ENCODE measurements at places on chromosomes 11 and 22.

DNA sequence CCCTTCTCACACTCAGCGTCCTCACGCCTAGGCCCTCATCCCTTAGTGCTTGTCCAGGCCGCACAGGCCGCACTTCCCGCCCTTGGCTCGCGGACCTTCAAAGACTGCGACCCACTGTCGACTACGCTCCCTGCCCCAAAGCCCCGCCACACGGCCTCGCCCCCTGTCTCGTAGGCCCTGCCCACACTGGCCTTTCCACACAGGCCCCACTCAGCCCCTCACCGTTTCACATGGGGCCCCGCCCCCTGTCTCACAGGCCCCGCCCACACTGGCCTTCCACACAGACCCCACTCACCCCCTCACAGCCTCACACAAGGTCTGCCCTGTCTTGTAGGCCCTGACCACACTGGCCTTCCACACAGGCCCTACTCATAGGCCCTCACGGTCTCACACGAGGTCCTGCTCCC lies 11.0 kb downstream of the NRXN2 start:
- no peak for DNase-seq

DNA sequence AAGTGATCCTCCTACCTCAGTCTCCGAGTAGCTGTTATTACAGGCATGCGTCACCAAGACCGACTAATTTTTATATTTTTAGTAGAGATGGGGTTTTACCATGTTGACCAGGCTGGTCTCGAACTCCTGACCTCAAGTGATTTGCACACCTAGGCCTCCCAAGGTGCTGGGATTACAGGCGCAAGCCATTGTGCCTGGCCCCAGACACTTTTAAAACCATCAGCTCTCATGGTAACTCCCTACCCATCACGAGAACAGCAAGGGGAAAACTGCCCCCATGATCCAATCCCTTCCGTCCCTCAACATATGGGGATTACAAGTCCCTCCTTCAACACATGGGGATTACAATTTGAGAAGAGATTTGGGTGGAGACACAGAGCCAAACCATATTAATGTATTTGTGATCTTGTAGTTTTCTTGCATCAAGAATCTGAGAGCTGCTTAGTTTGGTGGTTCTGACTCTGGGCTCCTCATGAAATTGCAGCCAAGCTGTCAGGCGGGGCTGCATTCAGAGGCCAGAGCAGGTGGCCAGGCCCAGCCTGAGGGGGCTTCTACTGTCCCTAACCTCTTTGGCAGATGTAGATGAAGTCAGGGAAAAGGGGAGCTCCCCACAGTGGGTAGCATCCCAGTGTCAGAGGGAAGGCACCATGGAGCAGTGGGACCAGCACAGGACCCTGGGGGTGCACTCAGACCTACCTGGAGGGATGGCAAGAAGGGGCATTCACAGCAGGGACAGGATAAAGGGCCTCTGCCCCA lies 31.2 kb upstream of the PRAME start:
- no peak for DNase-seq

DNA sequence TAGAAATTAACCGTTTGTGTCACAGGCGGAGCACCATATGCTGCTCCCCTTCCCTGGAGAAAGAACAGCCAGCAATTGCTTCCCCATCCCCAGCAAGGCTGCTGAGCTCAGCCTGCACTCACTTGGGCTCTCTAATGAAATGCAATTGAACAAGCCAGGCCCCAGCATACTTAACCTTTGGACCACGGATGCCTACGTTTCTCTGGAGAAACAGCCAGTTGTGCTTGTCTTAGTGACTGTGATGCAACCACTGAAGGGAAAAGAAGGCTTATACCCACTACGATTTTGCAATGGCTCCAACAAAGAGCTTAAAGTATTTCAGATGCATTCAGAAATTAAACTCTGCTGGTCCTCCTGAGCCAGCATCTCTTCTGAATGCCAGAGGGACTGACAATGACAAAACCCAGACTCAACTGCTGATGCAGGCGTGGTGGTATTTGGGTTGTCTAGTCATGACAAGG lies 51.3 kb upstream of the SESN3 start:
- no peak for DNase-seq

DNA sequence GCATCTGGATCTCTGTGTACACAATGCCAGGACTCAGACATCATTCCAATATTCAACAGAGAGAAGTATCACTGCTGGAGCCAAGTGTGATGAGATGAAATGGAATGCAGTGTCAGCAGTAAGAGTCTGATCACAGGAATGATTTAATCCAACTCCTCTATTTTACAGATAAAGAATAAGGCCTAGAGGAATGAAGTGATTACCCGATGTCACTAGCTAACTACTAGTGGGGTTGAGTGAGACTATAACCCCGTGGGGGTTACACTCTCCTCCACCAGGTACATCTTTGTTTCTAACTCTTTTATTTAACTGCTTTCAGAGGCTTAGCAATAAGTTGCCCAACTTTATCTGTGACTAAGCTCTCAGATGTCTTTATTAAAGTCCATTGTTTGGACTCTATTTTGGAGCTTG lies 94.2 kb upstream of the FAT3 start:
- no peak for DNase-seq

DNA sequence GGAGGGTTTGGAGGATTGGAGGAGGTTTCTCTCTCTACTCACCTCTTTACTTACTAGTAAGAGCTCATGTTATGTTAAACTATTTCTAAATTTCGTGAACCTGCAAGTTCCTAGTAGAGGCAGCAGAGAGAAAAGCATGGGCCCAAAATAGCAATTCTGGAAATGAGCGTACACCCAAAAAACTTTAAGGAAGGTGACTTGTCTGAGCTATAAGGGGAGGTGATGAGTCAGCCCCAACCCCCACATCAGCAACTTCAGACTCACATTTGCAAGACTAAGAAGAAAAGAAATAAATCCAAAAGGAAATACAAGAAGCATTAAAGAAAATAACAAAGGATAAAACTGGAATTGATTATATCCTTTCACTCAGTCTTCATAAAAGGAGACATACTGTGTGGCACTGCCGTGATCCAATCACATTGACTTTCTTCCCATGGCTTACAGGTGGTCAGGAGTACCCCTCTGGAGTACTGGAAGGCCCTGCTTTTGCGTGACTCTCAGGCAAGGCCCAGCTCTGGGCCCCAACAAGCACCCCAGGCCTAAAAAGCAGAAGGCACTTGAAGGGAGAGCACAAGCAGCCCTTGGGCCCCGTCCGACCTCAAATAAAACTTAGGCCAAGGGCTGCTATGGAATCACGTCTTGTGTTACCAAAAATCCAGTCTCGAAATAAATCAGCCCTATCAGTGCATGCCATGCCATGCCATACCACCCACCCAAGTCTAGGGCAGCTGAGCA lies 14.3 kb downstream of the PACSIN2 start:
- no peak for DNase-seq

GRCh38 chr11:28284196-28284595 lies 176.0 kb downstream of the METTL15 start:
- no peak for DNase-seq

DNA sequence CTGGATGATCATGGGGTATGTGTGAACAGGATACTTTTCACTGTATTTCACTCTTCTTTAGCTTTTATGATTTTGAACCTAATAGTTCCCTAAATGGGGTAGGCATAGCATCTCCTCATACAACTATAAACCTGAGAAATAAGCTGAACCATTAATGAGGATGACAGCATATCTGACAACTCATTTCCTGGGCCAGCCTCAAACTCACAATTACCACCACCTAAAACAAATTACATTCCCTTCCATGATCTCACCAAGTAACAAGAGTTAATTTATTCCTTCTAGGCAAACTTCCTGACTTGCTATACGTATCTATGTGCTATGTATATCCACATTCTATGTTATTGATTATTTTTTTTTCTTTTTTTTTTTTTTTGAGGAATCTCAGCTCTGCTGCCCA lies 23.0 kb downstream of the SIK3 start:
- no peak for DNase-seq

DNA sequence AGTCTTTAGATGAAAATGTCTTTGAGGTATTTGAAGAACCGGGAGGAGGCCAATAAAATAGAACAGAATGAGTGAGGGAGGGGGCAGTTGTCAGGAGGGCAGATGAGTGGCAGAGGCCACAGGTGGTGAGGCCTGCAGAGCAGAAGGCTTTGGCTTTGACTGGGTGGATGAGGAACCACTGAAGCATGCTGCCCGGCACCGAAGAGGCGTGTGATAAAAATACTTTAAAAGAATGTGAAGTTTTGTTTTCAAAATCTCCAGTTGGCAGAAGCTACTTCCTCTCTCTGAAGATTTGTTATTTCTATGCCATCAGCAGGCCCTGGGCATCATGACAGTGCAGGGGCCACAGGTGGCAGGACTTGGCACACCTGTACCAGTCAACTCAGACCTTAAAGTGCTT lies 6.3 kb downstream of the MS4A12 start:
- no peak for DNase-seq

GRCh38 chr22:30327864-30328345 lies 1.2 kb upstream of the TBC1D10A start:
- no peak for DNase-seq

- no peak for DNase-seq
These were observed 10.4 kb downstream of the AP1B1 start for GRCh38 chr22:29377979-29378378.

DNA sequence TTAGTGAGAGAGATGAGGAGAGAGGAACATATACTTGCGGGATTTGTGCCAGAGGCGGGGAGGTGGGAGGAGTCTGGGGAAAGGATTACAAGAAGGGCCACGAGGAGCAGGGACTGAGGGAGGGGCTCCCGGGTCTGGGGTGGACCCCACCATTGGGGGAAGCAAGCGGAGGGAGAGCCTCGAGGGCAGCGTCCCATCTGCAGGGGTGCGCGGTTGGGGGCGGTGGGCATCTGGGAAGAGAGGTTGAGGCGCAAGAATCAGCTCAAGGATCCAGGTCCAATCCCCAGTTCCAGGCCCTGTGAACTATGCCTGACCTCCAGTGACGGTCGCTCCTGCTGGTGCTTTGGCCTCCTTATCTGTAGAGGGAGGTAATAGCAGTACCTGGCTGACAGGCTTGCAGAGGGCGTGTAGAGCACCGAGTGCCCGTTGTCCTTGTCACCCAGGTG lies 38.0 kb downstream of the ADAMTS15 start:
- DNase-seq = no peak

DNA sequence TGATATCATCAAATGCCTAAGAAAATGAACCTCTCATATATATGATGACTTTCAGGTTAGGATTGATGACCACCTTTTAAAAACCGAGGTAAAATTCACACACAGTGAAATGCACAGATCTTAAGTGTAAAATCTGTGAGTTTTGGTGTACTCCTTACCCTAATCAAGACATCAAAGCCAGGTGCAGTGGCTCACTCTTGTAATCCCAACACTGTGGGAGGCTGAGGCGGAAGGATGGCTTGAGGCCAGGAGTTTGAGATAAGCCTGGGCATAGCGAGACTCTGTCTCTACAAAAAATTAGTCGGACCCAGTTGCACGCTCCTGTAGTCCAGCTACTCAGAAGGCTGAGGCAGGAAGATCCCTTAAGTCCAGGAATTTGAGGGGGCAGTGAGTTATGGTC lies 140.4 kb downstream of the UVRAG start:
- no peak for DNase-seq

DNA sequence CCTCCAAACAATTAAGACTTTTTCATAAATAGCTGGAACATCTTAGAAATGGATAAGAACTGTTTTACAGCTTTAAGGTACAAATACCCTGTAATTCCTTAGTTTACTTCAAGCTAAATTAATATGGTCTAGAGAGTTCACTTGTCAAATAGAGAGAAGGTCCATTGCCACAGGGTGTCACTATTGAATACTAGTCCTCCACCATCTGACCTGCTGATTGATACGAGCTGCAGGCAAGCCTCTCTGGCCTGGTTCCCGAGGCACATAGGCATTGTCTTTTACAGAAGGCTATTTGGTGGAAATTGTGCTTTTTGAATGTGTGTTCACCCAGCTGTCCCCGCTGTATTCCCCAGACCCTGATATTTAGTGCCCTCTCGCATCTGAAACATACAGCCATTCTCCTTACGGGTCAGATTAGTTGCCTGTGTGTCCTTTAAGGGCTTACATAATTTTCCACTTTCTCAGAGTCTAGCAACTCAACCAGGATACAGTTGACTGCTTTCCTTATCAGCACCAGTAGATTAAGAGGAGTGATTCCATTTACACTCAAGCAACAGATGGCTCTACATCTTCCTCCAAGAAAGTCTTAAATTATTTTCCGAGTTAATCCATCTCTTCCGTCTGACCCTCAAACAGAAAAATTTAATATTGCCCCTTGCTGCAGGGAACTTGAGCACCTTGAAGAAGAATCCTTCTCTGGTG lies 788.8 kb upstream of the FAT3 start:
- DNase-seq = peak; percentile 5

DNA sequence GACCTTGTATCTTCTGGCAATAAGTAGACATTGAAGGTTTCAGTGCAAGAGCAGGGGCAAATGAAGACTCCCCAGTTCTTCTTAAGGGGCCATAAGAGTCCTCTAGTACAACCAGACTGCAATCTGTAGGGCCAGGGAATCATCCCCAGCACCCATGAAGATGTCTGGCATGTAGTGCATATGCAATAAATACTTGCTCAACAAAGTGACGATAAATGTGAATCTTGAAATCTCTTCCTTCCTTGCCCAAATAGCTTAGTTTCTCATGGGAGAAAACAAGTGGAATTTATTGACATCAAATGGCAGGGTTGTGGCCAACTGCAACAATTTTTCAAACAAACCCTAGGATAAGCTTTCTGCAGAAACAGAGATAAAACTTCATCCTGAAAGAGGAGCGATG lies 107.6 kb downstream of the ABTB2 start:
- DNase-seq = no peak

DNA sequence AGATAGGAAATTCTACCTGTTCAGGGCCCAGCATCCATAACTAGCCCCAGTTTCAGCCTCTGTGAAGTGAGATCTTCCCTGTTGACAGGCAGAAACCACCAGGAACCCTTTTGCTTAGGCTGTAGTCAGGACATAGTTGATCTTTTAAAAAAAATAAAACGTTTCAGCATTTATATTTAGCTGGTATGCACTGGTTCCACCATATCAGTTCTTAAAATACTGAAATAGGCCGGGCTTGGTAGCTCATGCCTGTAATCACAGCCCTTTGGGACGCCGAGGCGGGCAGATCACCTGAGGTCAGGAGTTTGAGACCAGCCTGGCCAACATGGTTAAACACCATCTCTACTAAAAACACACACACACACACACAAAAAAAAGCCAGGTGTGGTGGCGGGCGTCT lies 35.3 kb downstream of the GALNT18 start:
- DNase-seq = no peak
